ENCODE measurements at places on chromosomes 3 and 15.

DNA sequence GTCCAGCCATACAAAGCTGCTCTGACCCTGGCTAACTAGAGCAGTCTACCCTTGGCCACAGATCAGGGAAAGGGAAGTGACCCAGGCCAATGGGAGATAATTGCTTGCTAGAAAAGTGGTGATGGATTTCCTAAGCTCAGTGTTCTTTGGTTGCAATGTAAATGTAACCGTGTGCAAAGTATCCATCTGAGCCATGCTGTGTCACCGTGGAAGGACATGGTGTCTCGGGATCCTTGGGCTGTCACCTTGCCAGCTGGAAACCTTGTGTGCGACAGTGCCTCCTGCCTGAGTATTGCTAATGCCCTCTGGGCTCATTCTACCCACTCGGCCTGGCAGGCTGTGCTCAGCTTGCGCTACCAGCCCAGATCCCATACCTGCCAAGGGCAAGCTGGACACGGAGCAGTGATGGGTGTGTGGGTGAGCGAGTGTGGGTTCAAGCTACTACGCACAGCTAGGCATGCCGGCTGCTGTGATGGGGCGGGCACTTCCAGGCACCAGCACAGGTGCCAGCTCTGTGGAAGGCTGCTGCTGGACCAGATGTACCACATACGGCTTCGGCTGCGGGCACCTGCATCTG, 10.7 kb upstream of the SIAH2 start:
- no peak for DNase-seq

DNA sequence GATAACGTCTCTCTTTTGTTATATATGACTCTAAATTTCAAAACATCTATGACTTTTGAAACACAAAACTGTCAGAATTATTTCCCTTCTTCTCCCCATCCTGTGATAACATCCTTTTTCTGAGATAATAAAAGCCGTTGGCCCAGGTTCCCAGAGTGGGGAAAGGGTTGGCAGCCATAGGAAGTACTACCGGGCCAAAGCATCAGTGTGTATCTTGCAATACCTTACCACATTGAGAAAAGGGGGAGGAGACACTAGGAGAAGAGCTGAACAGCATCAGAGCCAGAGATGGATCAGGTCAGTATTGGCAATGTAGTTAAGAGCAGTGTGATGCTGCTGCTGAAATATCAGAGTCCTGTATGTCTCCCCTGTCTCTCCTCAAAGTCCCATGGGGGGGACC, 210.0 kb upstream of the PROK2 start:
- no peak for DNase-seq

- DNase-seq, result no peak
Observed at GRCh38 chr3:147760941-147761340, 351.8 kb downstream of the ZIC1 start.

- no peak for DNase-seq
Observed at GRCh38 chr3:34203386-34203785, 405.0 kb downstream of the PDCD6IP start.

DNA sequence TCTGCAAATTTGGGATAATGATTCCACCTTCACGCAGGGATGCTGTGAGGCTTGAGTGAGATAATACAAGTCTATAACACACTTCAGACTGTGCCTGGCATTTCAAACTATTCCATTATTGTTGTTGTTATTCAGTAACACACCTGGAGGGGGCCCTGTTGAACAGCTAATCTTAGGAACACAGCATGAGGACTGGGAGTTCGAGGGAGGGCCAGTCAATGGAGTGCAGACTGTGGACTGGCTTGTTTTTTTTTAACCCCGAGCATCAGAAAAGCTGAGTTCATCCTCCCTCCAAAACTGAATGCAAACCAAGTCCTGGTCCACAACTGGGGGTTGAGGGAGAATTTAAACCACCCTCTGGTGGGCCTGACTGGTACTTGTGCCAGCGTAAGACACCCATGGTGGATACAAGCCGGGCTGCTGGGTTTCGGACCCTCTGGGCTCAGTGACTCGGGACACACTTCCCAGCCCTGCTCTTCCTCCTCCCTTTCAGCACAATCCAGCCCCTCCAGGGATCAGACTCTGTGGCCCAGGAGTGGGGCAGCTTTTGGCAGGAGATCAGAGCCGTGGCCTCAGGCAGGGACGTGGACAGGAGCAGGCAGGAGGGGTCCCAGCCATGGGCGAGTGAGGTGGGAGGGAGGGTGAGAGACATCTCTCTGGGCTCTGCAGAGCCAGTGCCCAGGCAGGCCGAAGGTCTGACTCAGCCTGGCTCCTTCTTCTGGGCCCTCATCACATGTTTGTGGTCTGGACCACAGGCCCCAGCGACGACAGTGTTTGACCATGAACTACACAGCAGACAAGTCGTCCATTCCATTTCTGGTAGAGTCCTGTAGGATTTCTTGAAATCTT, 36.3 kb upstream of the MEX3B start:
- DNase-seq, result peak; percentile 41

Measured in NB4 (cell line).